ENCODE measurements at places on chromosomes 3 and 15.

GRCh38 chr3:21426920-21427319, 324.1 kb downstream of the ZNF385D start:
- no peak for DNase-seq

DNA sequence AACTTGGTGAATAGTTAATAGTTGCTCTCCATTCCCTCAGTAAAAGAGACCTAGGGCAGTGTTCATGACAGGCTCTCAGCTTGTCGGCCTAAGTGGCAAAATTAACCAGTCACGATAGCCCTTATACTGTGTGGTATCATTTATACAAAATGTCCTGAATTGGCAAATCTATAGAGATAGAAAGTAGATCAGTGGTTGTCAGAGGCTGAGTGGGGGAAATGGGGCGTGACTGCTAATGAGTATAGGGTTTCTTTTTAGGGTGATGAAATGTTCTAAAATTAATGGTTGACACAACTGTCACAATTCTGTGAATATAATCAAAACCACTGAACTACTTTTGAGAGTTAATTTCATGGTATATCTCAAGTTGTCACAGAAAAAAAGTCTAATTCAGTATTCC, 20.9 kb downstream of the ARIH1 start:
- DNase-seq: no peak

GRCh38 chr15:73244333-73244732, 124.4 kb downstream of the HCN4 start:
- DNase-seq: no peak

- no peak for DNase-seq
Observed at GRCh38 chr3:129749692-129750091, 143.2 kb upstream of the PLXND1 start.

GRCh38 chr3:157091083-157091833, 68.7 kb downstream of the CCNL1 start:
- no peak for DNase-seq

GRCh38 chr3:126464093-126464492, 11.6 kb downstream of the ZXDC start:
- no peak for DNase-seq

DNA sequence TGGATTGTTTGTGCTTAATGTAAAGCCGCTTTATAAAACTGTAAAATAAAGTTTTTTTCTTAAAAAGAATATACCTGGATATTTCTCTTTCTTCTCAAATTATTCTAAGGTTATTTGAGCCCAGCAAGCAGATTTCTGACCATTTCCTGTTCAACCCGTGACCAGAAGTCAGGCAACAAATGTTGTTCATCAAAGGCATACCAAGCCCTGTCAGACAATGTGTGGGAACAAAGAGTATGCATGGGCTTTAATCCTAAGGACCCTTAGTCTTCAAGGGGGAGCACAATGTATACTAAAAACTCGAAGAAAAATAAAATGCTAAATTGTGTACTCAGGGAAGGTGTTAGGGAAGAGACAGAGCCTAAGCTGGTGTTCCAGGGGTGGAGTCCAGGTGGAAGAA, 26.6 kb upstream of the PAQR5 start:
- DNase-seq: no peak

Data from fibroblast of the aortic adventitia (primary cell).